ENCODE measurements at places on chromosomes 13 and 19. TPM values are rescaled to one million over a fixed set of nuclear protein-coding genes. Genes with fewer than 3 reads are reported as not detected.

The ZFP82 gene
- 49.5 TPM for total RNA-seq

The RXFP2 gene
- not detected for total RNA-seq

The ZNF69 gene
- total RNA-seq = 65.7 TPM

The CHMP2A gene
- 72.0 TPM for total RNA-seq

The RNF17 gene
- total RNA-seq = 2.2 TPM

The KLK2 gene
- not detected for total RNA-seq
